Stimulated activated naive B cell treated with anti-CD40 and anti-IgM and Interleukin-4, amounts not matched to agents 10 μg/mL and 1 μg/mL and 100 μg/mL, for 72 hours (primary cell): ENCODE measurements at places on chromosomes 12 and 14.
A peak's percentile ranks its signal among the peaks of the same experiment; 100 is the strongest.

DNA sequence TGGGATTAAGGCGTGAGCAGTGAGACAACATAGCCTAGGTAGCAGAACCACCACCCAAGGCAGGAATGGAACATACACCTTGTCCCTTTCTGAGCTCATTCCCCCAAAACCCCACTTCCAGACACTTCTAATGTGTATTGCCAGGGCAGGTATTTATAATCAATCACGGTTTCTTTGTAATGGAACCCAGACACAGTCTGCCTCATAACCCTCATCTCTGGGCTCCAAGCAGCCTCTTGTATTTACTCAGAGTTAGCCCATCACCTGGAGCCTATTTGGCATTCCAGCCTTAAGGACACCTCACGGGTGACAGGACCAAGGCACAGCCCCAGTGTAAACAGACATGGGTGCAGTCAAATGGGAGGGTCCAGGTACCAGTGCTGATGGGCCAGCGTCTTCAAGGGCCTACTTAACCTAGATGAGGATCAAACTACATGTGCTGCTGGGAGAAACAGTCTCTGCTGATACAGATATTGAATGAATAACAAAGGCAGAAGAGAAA, 2.5 kb upstream of the HIGD1C start:
- H3K4me3 ChIP-seq = no peak overlapping the region
- no peaks in the 10 kb centered on the region for H3K4me1 ChIP-seq
- no peaks in the 10 kb centered on the region for H3K36me3 ChIP-seq
- H3K27me3 ChIP-seq = no peaks in the 10 kb centered on the region

DNA sequence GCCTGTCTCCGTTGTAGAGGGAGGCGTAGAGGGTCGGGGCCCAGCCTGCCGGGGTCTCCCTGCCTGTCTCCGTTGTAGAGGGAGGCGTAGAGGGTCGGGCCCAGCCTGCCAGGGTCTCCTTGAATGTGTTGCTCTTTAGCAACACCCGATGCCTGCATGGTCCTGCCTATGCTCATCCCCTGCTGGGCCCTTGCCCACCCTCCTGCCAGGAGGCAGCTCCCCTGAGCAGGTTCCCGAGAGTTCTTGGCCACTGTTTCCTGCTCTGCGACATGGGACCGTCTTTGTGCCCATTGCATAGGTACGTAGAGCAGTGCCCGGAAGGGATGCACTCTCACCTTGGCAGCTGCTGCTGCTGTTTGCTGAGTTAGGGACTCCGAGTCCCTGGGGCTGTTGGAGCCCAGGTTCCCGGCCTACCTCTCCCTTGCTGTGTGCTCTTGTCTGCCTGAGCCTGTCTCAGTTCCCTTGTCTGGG, 3.3 kb downstream of the KIF26A start:
- no peak overlapping the region for H3K4me3 ChIP-seq
- H3K27me3 ChIP-seq = peaks cover 28% of the 10 kb centered on the region
- H3K4me1 ChIP-seq = peaks cover 7% of the 10 kb centered on the region
- H3K36me3 ChIP-seq = no peaks in the 10 kb centered on the region
- no peak for DNase-seq
- H3K27ac ChIP-seq = no peak overlapping the region

DNA sequence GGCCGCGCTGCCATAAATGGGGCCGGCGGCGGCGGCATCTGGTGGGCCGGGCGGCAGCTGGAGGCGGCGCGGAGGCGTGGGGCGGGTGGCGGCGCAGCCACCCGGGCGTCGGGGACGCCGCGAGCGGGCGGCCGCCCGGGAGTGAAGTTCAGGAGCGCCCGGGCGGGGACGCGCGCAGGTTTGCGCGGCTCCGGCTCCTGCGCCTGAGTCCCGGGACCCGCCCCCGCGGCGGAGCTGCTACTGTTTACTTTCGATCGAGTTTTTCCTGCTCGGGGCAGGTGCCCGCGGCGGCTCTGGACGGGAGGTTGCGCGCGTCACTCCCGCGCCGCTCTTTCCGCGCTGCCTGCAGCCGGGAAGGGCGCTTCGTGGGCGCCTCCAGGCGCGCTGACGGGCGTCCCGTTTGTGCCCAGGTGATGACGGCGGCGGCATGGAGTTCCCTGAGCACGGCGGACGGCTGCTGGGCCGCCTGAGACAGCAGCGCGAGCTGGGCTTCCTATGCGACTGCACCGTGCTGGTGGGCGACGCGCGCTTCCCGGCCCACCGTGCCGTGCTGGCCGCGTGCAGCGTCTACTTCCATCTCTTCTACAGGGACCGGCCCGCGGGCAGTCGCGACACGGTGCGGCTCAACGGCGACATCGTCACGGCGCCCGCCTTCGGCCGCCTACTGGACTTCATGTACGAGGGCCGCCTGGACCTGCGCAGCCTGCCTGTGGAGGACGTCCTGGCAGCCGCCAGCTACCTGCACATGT, at the start of gene ZBTB42:
Gene ZBTB42, plus strand, starts transcription at position 331 of the 749 bp plus-strand sequence. Its CDS starts 97 bp downstream, at position 428.
- peaks cover 30% of the 10 kb centered on the region for H3K4me1 ChIP-seq
- no peaks in the 10 kb centered on the region for H3K27me3 ChIP-seq
- no peak for DNase-seq
- peak within 1 kb of the TSS; percentile 76 for H3K27ac ChIP-seq
- peaks cover 2% of the 10 kb centered on the region for H3K36me3 ChIP-seq

- no peak for DNase-seq
- peak overlapping the region; percentile 47 for H3K27ac ChIP-seq
These were observed 54.1 kb downstream of the GRIP1 start for GRCh38 chr12:66624806-66625205.

DNA sequence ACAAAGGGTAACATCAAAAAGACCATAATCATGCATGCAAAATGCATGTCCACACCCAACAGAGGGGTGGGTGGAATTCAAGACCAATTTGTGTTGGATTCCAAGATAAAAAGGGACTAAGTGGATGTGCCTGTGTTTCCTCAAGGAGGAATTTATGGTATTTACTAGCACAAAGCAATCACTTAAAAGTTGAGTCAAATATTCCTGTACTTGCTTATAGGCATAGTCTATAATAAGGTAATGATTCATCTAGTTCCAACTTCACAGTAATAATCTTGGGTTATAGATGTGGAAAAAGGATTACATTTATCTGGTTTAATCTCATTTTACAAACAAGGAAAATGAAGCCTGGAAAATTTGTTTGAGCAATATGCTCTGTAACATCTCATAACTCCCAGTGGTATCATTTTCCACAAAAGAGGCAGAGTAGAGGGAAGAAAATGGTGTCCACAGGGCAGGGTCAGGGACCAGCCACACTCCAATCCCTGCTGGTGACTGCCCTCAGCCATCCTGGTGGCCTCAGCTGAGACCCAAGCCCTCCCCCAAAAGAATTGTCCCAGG, 80.8 kb upstream of the REP15 start:
- peaks cover 9% of the 10 kb centered on the region for H3K4me1 ChIP-seq
- H3K36me3 ChIP-seq = peaks cover 14% of the 10 kb centered on the region
- DNase-seq = no peak

DNA sequence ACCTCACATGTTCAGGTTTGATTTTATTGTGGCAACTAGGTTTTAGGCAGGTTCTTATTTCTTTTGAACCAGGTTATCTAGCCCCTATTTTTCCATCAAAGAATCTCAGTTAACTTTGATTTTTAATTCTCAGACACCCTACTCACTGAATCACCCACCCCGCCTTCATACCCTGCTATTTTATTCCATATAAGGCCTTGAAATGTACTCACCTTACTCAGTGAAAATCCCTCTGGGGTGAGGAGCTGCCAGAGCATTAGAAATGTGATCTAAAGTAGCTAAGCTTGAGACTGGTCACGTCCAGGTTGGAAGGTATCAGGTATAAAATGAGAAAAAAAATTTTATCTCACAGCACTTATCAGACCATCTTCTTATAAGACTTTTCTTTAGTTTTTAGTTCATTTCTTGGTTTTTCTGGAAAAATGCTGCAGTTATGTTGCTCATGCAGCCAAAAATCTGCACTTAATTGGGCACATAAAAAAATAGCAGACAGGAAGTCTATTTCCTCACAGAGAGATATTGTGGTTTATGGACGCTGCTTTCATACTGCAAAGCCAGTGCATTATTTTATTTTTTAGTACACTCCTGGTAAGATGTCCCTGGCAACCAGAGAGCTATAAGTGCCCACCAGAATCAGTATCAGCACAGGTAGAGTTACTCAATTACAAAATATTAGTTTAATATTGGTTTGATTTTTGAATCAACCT, 101.5 kb upstream of the CCDC91 start:
- no peak overlapping the region for H3K27ac ChIP-seq
- H3K4me1 ChIP-seq = no peaks in the 10 kb centered on the region
- H3K36me3 ChIP-seq = no peaks in the 10 kb centered on the region
- no peak for DNase-seq
- peaks cover 10% of the 10 kb centered on the region for H3K27me3 ChIP-seq

- no peak overlapping the region for H3K4me3 ChIP-seq
- no peaks in the 10 kb centered on the region for H3K27me3 ChIP-seq
- no peaks in the 10 kb centered on the region for H3K4me1 ChIP-seq
- no peaks in the 10 kb centered on the region for H3K36me3 ChIP-seq
- H3K27ac ChIP-seq = no peak overlapping the region
These were observed 12.4 kb upstream of the A2M start for GRCh38 chr12:9127936-9128663.

- H3K4me3 ChIP-seq = no peak overlapping the region
These were observed 33.5 kb downstream of the CYP46A1 start for GRCh38 chr14:99717682-99718013.

DNA sequence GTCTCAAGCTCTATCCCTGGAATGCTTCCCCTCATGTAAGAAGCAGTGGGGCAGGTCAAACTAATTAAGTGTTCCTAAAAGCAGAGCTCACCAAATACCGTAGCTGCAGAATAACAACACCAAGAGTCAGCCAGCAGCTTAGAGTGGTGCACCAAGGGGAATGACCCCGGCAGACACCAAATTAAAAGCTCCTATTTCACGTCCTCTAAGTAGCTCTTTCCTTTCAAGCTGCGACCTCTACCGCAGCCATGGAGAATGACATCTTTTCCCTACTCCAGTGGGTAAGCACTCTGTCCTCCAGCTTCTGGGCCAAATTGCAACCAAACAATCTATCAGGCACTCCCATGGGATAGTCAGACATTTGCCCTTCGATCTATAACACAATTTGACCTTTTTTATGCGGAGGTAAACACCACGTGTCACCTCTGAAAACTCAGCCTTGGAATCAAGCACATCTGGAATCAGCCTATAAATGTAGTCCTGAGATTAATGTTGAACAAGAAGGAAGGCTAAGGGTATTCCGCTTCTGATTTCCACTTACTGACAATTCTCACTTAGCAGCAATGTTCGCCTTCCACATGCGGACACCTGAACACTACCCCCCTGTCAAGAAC, 67.6 kb upstream of the CDKN3 start:
- H3K27ac ChIP-seq = no peak overlapping the region
- H3K4me1 ChIP-seq = peaks cover 2% of the 10 kb centered on the region
- H3K27me3 ChIP-seq = peaks cover 10% of the 10 kb centered on the region

DNA sequence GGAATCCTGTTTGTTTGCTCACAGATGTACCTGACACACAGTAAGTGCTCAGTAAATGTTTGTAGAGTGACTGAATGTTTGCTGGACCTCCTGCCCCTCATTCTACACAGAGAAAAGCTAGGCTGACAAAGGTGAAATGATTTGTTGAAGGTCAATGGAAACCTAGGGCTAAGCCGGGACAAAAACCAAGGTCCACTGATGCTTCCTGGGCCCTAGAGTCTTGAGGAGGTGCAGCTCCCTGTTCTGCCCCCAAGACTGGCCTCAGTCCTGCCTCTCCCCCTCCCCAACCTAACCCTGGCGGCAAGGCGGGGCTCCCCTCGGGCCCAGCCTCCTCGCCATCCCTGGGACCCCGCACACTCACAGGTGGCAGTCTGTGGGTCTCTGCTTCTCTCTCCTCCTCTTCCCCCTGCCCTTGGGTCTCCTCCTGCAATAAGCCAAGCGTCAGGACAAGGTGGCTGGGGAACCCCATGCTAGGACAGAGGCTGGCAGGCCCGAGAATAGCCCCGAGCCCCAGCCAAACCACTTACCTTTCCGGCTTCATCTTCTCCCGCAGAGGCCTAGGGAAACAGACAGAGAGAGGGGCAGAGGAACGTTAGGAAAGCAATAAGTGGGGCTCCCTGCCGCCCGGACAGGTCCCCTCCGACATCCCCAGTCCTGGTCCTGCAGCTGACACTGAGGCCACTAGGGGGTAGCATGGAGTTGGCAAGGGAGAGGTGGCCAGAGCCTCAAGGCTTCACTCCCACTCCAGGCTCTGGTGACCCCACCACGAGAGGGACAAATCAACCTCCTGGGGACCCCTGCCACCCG, 9.3 kb downstream of the PGF start:
- DNase-seq = peak; percentile 54
- H3K36me3 ChIP-seq = no peaks in the 10 kb centered on the region
- peak overlapping the region; percentile 62 for H3K4me3 ChIP-seq
- peaks cover 24% of the 10 kb centered on the region for H3K27me3 ChIP-seq
- peak overlapping the region; percentile 76 for H3K27ac ChIP-seq

- peaks cover 11% of the 10 kb centered on the region for H3K4me1 ChIP-seq
- H3K27ac ChIP-seq = peak overlapping the region; percentile 100
- no peaks in the 10 kb centered on the region for H3K27me3 ChIP-seq
- H3K4me3 ChIP-seq = peak overlapping the region; percentile 96
These were observed 341 bp downstream of the ZNF10 start for GRCh38 chr12:133130808-133131128.

DNA sequence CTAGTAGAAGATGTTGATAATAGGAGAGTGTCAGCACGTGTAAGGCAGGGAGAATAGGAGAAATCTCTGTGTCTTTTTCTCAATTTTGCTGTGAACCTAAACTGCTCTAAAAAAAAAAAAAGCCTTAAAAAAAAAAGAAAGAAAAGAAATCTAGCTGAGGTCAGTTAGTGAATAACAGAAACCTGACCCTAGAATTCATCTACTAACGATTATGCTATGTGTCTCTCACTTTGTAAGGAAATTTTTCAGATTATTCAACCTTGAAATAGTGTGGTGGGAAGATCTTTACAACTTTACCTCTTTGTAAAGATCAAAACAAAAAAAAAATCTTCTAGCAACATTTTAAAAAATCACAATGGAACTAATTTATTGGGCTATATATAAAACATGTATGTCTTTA, 995.7 kb downstream of the GALC start:
- H3K36me3 ChIP-seq = no peaks in the 10 kb centered on the region
- no peaks in the 10 kb centered on the region for H3K27me3 ChIP-seq

- no peak overlapping the region for H3K4me3 ChIP-seq
- DNase-seq = no peak
- H3K4me1 ChIP-seq = no peaks in the 10 kb centered on the region
These were observed 176.0 kb downstream of the DACT1 start for GRCh38 chr14:58813745-58814144.
